ENCODE measurements at places on chromosomes 7 and 10.

DNA sequence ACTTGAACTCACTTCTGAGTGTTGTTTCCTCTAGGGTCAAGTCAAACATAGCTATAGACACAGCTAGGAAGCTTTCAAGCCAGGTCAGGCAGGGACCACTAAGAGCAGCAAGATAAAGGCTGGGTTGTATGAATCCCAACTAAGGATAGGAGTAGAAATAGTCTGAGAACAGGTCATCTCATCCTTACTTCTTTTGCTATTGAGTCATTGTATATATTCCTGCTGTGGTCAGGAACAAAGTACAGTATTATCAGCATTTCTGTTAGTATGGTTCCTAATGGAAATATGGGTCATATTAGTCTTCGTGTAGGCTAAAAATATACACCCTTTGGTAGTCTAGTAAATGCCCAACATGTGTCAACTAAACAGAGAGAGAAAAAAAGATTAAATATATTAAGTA, 145.3 kb downstream of the BTAF1 start:
- no peak for DNase-seq

DNA sequence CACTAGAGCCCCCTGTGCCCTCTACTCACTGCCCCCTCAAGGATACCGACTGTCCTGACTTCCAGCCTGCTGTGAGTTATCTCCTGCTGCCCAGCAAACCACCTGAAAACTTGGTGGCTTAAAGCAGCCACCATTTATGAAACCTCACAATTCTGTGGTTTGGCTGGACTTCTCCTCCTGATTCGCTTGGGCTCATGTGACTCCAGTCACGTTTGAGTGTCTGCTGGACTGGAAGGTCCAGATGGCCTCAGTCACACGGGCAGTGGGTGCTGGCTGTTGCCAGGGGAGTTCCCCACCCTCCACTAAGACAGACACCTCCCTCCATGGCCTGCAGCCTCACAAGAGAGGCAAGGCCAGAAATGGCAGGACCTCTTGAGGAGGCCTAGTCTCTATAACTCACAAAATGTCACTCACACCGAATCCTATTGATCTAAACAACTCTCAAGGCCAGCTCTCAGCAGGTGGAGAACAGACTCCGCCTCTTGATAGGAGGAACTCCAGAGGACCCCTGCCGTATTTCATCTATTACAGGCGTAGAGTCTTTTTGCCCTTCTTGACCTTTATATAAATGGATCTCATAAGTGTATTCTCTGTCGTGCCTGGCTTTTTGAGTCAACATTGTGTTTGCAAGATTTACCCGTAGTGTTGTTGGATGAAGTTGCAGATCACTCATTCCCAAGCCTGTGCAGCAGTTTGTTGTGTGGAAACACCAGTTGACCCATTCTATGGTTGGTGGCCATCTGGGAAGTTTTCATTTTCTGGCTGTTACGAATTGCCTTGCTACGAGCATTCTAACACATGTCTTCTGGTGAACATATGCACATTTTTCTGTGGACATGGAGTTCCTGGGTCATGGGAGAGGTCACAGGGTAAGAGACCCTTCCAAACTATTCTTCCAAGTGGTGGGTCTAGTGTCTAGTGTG, 48.3 kb downstream of the ZMIZ1 start:
- no peak for DNase-seq

DNA sequence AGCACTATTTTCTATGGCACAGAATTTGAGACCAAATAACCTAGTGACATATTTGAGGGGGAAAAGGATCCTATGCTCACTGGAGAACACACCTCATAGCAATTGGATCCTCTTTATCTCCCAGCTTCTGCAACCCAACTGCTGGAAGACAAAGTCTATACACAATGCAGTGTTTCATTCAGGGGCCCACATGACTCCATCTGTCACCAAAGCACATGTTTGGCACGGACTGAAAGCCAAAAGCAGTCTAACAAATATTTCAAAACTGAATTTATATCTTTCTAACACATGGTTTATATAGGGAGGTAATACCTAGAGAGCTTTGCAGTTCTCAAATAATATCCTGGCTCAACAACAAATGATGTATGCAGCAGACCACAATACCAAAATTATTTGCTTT, 39.2 kb downstream of the ADAM12 start:
- DNase-seq: no peak

DNA sequence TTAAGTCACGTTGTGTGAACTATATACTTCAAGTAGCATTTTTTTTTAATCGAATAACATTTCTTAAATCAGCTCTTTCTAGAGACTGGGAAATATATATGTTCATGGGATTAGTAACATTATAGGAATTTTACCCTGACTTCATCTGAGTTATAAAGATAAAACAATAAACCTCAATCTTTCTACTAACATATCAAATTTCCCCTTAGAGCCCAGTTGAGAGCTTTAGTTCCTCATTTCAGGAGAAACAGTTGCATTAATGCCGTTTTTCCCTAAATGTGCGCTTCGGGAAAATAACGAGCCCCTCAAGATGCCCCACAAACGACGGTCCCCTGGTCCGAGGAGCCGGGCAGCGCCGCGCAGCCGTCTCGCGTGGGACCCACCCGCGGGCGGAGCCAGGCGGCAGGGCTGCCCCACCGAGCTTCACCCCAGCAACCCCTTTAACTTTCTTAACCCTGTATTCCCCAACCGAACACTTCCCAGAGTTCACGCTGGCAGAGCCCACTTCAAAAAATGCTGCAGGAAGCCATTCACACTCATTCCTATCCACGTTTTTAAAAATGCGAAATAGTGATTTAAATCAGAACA, 152.5 kb upstream of the YAE1 start:
- DNase-seq: peak; percentile 17

DNA sequence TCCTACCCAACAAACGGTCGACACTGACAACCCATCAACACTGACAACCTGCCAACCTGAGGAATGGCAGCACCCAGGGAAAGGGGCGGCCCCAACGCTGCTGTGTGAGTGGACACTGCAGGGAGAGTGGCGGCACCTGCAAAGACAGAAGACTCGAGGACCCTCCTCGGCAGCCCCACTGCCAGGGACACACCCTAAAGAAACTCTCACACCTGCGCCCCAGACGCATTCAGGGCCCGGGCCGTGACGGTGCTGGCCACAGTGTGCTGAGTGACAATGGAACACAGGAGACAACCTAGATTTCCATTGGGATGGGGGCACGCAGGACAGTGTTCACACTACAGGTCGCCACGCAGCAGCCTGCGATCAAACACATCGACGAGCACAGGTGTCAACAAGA, 3.6 kb downstream of the CAMK2B start:
- DNase-seq: no peak

DNA sequence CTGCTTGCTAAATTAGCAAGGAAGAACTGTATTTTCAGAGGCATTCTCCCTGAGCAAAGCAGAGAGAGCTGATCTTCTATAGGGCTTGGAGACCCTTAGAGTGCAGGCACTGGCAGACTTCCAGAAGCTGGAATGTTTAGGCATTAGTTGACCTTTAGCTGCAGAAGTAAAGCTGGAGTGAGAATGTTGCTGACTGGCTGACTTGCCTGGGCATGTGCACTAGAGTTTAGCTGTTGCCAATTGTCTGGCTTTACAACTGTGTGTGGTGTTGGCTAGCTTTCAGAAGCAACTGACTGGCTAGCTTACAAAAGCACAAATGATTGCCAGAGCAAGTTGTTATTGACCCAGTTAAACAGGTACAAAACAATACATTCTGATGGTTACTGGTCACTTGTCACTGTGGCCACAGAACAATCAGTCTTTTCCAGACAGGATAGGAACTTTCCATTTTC, 25.1 kb downstream of the FAM13C start:
- no peak for DNase-seq

- DNase-seq: no peak
Measured at GRCh38 chr10:23275355-23275754, 69.2 kb downstream of the C10orf67 start.

GRCh38 chr7:130362251-130362816, 17.7 kb downstream of the CPA5 start:
- no peak for DNase-seq

GRCh38 chr7:38051786-38052185, 126.3 kb upstream of the STARD3NL start:
- DNase-seq: no peak

DNA sequence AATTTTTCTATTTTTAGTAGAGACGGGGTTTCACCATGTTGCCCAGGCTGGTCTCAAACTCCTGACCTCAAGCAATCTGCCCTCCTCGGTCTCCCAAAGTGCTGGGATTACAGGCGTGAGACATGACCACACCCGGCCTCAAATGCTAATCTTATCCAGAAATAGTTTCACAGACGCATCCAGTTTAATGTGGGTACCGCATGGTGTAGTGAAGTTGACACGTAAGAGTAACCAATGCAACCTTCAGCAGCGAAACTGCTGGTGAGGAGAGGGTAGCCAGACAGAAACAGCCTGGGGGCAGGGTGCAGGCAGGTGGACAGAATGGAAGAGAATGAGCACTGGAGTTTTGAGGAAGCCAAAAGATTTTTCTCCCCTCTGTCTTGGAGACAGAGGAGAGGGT, 63.5 kb upstream of the FAM180A start:
- no peak for DNase-seq

- no peak for DNase-seq
Measured at GRCh38 chr7:27872356-27873275, 132.7 kb downstream of the TAX1BP1 start.

DNA sequence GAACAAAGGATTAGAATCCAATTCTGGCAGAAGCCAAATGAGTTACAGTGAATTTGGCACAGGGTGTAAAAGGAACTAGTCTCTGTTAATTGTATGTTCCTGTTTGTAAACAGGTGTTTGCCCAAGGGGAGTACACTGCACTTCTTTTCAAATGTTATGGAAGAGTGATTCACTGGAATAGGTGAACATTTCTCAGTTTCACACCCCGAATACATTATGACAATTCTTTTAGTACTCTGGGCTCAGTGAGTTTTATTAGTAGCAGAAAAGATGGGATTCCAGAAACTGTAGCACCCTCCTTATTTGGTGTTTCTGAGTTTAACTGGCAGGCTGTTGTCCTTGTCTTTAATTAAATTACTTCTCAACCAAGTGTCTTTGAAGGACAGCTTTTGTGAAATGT, 329.2 kb downstream of the BBS9 start:
- no peak for DNase-seq

DNA sequence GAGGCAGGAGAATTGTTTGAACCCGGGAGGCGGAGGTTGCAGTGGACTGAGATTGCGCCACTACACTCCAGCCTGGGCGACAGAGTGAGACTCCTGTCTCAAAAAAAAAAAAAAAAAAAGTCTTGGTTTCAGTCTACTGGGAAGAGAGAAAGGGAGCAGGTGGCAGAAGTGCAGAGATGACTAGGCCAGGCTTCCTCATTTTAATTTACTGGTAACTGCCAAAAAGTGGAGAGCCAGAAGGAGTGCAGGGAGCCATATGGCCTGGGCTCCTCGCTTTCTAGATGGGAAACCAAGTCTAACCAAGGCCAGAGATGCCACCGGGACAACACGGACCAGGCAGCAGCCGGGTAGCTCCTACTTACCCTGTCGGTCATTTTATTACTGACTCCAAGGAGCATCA, 12.2 kb downstream of the SEPHS1 start:
- DNase-seq: no peak

GRCh38 chr10:44280226-44281014, 104.5 kb downstream of the CXCL12 start:
- DNase-seq: no peak

GRCh38 chr7:17584822-17585221, 286.4 kb downstream of the AHR start:
- no peak for DNase-seq

DNA sequence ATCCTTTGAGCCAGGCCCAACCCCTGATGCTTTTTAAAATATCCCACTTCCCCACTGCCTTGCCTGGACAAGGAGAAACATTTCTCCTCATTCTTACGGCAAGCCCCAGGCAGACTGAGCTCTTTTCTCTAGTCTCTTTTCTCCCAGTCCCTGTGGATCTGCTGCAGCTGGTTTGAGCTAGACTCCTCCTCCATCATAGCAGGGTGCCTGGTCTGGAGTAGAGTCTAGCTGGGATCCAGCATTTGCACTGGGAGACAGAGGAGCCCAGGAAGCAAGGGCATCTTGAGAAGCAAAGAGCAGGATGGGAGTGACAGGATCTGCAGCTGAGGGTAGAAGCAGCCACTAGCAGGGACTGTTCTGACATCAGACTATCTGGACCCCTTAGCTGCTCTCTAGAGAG, 562.3 kb upstream of the COBL start:
- DNase-seq: no peak

DNA sequence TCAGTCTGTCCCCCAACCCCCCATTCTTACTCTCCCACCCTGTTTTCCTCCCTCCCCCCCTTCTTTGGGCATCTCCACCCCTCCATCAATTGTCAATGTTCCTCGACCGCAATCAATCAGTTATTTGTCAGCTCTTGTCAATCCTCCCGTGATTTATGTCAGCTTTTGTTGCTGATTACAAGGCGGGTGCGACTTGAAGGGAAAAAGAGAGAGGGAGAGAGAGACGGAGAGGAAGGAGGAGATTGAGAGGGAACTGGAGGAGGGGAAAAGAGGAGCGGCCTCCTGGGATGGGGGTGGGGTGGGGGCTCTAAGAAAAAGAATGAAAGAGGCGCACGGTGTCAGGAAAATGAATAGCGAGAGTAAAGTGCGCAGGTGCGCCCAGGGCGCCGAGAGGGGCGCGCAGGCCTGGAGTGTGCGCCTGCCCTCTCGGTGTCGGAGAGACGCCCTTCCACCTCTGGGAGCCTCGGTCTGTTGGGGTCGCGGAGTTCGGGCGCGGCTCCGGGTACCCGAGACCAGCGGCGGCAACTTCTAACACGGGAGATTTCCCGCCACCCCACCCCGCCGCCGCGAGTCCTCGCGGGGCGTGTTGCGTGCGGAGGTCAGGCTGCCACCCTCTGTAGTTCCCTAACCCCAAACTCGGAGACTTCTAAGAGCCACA, 1.1 kb upstream of the ZNF503 start:
- DNase-seq: peak; percentile 33

- DNase-seq: no peak
Measured at GRCh38 chr7:10268034-10268433, 705.6 kb upstream of the PHF14 start.

GRCh38 chr7:106629516-106629915, 31.4 kb downstream of the CCDC71L start:
- no peak for DNase-seq

DNA sequence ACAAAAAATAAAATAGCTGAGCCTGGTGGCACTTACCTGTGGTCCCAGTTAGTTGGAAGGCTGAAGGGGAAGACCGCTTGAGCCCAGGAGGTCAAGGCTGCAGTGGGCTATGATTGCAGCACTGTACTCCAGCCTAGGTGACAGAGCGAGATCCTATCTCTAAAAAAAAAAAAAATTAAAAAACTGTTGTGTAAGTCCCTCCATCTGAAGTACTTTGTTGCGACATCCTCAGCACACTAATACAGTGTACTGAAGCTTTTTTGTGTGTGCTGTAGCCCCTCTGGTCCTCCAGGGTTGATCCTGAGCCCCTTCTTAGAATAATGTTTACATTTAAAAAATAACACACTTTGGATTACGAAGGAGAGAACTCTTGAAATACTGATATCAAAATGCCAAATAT, 71.3 kb downstream of the PFKFB3 start:
- no peak for DNase-seq

GRCh38 chr10:6543431-6544005, 36.6 kb downstream of the PRKCQ start:
- DNase-seq: no peak

DNA sequence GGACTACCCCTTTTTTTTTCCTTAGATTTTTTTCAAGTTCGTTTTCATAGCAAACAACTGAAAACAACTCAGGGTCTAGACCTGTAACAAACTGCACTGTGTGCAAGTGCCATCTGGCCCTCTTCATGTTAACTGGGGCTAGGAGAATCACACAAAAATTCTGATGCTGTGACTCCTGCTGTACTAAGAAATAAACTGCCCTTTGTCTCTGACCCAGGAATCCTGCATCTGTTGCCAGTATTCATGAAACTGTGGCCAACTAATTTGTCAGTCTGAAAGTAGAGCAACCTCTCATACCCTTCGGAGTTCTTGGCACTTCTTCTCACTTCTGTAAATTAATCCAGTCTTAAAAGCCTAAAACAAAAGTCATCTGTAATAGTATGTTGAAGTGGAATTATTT, 218.4 kb upstream of the PCDH15 start:
- no peak for DNase-seq
